ENCODE measurements at places on chromosomes 3 and 15.

DNA sequence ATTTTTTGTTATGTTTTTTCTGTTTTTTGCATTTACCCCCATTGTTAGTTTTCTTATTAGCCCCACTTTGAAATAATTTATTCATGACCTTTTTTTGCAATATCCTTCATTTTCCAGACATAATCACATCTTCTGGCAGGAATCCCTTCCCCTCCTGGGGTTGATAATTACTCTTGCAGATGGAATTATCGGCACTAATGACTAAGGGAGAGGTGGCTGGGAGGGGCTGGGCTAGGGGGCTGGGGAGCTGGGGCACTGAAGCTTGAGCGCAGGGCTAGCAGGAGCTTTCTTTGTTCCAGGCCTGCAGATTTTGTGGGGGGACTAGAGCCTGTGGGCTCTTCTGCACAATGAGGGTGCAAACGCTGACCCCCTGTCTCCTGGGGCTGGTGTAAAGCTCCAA, 77.8 kb downstream of the RAB11A start:
- DNase-seq = no peak

DNA sequence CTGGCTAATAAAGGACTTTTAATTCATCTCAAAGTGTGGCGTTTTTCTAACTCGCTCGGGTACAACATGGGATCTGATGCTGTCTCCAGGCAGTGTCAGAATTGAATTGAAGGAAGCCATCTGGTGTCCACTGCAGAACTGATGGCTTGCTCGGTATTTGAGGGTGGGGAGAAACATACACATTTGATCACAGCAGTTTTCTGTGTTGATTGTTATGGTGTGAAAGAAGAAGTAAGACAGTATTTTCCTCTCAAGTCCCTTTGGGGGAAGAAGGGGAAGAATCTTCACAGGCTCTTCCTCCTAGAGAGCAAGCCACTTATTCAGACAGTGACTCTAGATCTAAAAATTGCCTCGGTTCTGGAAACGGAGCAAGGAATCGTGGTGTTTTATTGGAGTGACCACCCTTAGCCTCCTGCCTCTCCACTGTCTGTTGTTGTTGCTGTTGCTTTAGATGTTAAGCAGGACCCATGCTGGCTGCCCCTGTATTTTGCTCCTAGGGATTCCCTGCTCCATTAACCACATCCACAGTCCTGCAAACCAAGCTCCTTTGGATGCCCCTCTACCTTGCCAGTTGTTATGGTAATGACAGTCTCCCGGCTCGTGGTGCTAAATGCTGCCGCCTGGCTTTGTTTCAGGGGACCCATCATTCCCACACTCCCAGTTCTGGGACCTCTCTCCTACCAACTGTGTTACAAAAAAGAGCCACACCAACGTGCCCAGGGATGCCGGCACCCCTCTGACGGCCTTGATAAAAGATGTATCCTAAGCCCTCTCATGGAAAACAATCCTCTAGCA, 15.3 kb upstream of the MCCC1 start:
- no peak for DNase-seq

DNA sequence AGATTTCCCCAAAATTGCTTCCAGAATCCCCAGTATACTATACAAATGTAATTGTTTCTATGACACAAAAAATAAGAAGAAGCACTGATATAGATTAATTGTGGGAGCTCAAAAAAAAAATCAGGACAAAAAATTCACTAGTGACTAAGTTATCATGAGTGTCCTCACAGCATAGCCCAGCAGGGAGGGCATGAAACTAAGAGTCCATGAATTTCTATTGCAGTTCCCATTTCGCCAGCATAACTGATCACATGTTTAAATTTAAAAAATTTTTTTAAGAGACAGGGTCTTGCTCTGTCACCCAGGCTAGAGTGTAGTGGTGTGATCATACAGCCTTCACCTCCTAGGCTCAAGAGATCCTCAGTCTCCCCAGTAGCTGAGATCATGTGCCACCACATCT, 10.6 kb downstream of the NCEH1 start:
- DNase-seq = no peak

- DNase-seq = no peak
These were observed 9.0 kb downstream of the XPC start for GRCh38 chr3:14169435-14169834.

- no peak for DNase-seq
These were observed 5.6 kb upstream of the ZBTB47 start for GRCh38 chr3:42647821-42648459.

- no peak for DNase-seq
These were observed 60.7 kb downstream of the PCSK6 start for GRCh38 chr15:101428758-101429157.

DNA sequence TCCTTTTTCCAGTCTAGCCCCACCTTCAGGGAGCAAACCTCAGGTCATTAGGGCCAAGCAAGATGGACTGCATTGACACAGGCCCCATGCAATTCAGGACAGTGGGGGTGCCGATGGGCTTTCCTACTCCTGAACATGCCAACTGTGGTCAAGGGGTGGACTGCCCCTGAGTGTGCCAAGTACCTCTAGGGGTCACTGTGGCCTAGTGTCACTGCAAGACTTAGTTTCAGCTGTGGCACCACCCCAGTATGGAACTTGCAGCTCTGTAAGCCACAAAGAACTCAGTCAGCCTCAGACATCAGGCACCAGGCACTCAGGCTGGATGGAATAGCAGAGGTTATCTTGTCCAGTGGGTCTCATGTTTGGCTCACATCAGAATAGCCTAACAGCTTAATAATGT, 32.3 kb downstream of the EXOG start:
- no peak for DNase-seq

Data from NCI-H1930 (cell line).